Cardiac fibroblast (primary cell): ENCODE measurements at places on chromosomes 6 and 20.

GRCh38 chr6:37566111-37566949 is 66.6 kb upstream of the CCDC167 start:
- peak; percentile 24 for DNase-seq

- no peak for DNase-seq
These were observed 48.2 kb downstream of the PTPRA start for GRCh38 chr20:2921506-2921905.

DNA sequence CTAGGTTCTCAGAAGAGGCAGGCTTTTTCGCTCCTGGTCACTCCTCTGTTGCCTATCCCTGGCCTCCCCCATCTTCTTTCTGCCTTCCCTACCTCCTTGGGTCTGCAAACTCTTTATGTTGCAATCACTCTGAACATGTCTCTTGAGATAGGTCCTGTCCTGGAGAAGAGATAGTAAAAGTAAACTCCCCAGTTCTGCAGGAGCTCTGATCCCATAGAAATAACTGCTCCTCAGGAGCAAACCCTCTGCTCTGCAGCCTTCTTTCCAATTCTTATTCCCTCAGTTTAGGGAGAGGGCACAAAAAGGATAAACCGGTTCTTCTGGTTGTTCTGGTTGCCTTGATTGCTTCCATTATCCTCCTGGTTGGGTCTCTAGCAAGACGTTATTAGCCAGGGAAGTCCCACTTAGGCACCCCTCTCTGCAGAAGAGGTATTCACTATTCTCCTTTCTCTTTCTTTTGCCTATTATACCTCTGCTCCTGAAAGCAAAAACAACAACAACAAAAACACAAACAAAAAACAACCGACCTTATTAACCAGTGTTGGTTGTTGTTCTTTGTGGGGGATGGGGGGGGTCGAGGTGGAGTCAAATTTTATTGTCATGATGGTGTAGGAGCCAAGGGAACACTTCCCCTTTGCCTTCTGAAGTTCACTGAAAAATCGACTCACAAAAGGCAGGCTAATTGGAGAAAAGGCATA is 973 bp downstream of the TRIM38 start:
- peak; percentile 29 for DNase-seq

DNA sequence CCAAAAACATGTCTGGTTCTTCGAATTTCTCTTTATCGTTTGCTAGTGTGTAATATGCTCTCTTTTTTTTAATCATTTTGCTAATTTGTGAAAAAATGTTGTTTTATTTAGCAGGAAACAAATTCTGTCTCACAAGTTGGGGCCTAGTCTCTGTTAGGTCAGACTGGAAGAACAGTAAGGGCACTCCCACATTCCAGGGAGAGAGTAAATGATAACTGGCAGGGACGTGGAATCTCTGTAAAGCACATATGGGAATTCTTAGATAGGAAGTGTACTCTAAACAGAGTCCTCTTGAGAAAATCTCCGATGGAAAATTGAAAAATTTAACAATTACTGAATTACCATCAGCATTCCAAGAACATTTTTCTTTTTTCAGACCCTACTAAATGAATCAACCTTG is 16.4 kb upstream of the CCDC28A start:
- peak; percentile 16 for DNase-seq

DNA sequence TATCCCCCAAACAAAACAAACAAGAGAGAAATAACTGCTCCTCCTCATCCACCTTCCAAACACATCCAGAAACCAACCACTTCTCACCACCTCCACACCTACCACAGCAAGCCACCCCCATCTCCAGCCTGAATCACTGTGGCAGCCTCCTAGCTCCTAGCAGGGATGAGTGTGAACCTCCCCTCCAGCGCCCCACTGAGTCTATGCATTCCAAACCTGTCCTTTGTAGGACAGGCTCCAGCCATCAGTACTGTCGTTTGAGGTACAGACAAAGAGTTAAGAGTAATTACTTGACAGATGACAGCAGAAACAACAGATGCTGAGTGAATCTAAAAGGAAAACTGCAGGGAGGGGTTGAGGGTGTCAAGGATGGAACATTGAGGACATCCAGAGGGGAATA is 2.4 kb downstream of the METTL24 start:
- no peak for DNase-seq

DNA sequence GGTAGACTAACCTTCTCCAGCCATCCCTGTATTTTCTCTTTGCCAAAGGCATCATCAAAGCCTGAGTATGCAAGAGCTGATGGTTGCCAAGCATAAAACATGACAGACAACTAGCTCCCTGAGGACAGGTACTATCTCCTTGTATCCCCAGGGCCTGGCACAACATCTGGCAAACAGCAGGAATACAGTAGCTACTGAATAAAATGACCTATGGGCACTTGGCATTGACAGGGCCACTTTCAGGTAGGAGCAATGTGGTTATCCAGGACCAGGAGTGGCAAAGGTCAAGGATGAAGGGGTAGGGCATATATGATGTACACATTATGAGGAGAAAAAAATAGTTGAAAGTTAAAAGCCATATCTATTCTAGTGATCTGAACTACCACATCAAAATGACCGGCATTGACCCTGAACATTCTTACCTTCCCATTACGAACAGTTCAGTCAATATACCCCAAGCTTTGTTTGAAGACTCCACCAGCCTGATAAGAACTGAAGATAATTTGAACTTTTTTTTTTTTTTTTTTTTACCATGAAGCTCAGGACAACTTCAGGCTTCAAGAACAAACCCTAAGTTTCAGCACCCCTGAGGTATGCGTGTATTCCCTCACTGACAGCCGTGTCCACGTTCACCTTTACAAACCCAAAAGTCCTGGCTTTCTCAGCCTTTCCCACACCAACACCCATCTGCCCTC is 12.3 kb downstream of the ABHD12 start:
- DNase-seq = no peak

- no peak for DNase-seq
These were observed 373.5 kb downstream of the TBC1D32 start for GRCh38 chr6:120960761-120961160.

- no peak for DNase-seq
These were observed 216.5 kb upstream of the TENT5A start for GRCh38 chr6:81969011-81969410.

GRCh38 chr6:30029588-30029987 is 31.5 kb upstream of the POLR1H start:
- no peak for DNase-seq

- DNase-seq = no peak
These were observed 11.6 kb downstream of the TMEM200A start for GRCh38 chr6:130377371-130377770.

DNA sequence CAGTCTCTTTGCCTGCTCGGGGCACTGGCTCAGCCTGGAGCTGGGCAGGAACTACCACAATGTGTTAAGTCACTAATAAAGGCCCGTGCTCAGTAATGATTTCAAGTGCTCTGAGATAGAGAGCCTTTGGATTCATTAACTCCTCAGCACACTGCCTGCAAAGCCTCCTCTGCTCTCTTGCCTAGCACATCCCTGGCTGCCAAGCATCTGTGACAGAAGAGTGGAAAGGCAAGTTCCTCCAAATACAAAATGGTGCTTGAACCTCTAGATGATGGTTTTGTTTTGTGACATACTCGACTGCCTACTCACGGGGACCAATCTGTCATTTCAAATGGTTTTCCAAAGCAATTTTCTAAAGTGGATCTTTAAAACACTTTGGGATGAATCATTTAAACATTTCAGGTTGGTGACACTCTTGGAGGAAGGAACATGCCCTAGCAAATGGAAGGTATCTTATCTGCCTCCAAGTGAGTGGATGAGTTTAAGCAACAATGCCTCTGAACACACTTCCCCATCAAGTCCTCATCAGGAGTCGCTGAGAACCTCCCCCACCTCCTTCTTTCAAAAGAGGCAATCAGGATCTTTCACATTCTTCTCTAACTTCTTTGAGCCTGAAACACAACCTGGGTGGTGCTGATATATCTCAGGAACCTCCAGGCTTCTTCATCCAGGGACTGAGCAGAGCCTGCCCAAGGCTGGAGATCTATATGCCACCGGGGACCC is 35.8 kb downstream of the METTL24 start:
- no peak for DNase-seq

DNA sequence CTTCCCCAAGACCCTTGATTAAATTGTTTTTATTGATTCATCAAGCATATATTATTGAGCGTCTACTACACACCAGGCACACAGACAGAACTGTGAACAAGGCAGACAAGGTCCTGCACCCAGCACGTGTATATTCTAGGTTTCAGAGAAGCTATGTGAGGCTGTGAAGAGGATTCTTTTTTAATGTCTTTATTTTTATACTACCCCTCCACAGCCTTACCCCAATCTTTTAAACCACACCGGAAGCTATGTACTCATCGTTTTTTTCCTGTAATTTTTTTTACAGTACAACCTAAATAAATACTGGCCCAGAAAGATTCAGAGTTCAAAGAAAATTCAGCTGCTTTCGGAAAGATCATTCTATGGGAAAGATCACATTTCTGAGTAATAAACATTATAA is 10.0 kb downstream of the SGK1 start:
- DNase-seq = no peak

DNA sequence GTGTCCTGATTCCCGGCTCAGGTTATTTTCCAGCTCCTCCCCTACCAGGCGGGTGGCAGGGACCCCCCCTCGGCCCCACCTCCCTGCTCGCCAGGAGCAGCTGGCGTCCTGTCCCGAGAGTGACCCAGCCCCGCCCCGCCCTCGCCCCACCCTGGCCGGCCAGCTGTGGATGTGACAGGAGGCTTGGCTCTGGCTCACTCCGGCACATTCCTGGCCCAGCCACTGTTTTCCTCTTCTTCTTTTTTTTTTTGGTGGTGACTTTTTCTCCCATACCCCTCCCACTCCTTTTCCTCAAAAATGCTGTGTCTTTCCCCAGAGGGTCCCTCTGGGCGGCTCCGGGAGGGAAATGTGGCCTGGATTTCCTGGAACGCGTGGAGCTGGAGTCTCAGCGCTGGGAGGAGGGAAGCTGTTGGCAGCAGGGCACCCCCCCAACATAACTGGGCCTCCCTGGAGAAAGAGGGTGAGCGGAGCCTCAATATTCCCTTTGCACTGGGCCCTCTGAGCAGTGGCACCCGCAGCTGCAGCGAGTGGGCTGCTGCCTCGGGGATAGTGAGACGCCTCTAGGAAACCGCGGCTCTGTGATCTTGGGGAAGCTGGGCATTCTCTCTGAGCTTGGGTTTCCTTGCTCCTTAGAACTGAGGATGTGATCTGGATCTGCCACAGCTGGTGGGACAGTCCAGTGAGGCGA is 28.3 kb upstream of the CSNK2A1 start:
- peak; percentile 62 for DNase-seq

- DNase-seq = no peak
These were observed 287.0 kb downstream of the PACRG start for GRCh38 chr6:163014736-163015135.

DNA sequence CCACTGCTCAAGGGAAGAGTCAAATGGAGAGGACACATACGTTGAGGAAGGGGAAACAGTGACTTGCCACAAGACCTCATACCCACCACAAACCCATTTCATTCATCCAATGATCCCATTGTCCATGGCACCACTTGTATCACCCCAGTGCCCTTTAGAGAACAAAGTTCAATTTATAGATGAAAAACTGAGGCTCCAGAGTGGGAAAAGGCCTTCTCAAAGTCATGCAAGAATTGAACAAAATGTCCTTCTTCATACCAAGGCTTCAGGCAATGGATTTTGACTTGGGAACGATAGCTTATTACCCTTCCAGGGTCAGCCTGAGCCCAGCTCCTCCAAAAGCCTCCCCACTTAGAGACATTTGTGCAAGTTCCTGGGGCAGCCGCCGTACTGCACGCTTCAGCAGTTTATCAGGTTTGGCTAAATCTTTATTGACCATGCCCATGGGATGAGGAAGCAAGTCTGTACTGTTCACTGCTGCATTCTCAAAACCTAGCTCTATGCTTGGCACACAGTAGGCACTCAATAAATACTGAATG is 47.3 kb upstream of the MRPS10 start:
- no peak for DNase-seq

DNA sequence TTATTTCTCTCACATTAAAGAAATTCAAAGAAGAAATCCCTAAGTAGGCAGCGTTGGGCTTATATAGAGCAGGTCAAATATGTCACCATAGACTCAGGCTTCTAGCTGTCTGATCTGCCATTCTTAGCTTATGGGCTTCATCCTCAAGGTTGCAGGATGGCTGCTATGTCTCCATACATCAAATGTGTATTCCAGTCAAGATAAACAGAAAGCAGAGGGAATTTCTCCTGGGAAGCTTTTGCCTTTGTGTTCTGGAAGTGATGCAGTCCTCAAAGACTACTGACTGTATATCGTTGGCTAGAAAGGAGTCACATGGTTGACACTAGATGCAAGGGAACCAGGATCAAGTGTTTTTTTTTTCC is 36.0 kb downstream of the ZNF341 start:
- no peak for DNase-seq

DNA sequence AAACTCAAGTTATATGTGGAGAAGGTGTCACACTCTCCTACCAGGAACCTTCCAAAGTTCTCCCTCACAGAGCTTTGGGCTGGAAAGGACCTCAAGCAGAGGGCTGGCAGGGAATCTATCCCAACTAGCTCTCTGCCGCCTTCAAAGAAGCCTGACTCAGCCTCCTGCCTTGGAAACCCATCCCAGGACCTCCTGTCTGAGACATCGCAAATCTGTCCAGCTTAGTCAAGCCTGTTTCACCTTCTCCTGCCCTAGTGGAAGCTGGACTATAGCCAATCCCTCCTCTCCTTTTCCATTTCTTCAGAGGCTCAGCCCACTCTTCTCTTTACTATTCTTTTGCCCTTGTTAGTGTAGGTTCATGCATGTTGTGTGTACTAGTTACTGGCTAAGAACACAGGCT is 48.2 kb upstream of the FOXP4 start:
- peak; percentile 30 for DNase-seq

GRCh38 chr6:55968926-55969325 is 93.5 kb upstream of the BMP5 start:
- no peak for DNase-seq

GRCh38 chr6:144741659-144742058 is 456.5 kb downstream of the UTRN start:
- no peak for DNase-seq

DNA sequence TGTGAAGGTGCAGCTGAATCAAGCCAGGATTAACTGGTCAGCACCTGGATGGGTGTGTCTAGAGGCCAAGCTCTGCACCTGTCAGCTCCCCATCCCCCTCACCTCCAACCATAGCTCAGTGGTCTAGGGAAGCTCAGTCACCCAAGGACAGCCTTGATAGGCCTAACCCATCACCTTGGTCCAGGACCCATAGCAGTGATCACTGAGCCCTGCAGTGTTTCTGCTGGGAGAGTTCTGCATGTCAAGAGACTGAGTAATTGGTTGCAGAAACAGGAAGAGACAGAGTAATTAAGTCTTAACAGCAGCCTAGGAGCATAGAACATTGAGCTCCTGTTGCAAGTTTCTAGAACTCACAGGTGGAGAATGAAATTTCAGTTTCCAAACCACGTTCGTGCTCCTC is 18.7 kb upstream of the RALGAPB start:
- DNase-seq = no peak
